ENCODE measurements at places on chromosomes 2 and 18. TPM values are rescaled to one million over a fixed set of nuclear protein-coding genes. Genes with fewer than 3 reads are reported as not detected.
A peak's percentile ranks its signal among the peaks of the same experiment; 100 is the strongest.

DNA sequence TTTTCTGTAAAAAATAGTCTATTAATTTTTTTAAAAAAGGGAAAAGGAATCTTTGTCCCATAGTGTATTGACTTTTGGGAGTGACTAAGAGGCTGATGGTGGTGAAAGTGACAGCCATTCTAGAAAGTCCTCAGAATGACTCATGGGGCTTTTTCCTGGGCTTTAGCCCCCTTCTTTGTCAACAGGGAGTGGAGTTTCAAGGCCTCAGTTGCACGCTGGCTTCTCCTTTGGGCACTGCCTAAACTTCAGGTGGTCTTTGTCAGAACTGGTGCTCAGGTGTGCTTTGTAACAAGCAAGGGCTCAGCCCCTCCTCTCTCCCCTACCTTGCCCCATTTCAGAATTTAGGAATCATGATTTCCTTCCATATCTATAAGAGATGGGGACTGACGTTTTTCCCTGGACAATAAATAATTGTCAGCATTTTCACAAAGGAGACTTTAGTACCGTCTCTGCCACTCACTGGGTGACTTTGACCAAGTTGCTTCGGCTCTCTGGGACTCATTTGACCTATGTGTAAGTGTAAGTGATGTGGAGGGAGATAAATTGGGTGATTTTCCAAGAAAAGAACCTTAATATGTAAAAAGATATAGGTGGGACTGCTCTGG lies 61.2 kb upstream of the IGFBP2 start:
- no peaks in the 10 kb centered on the region for H3K27me3 ChIP-seq
- H3K36me3 ChIP-seq, result no peaks in the 10 kb centered on the region
- no peak for DNase-seq
- peak overlapping the region; percentile 91 for H3K27ac ChIP-seq
- no peak overlapping the region for H3K4me3 ChIP-seq
- peaks cover 4% of the 10 kb centered on the region for H3K4me1 ChIP-seq

The SLC8A1 gene
- 5.6 TPM for total RNA-seq

DNA sequence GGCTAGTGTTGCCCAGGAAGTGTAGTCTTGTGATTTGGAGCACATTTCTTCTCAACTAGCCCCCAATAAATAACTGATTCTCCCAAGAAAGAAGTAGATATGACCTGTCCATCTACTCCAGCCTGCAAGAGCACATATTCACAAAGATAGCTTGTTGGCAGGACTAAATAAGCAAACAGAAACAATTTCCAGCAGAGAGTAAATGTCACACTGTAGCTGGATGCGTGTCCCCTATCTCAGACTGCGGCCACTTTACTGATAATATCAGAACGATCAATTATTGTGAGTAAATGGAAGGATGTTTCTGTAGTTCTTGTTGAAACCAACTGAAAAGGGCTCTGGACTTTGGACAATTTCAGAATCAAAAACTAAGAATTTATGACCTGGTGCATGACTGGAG lies 97.9 kb downstream of the PIEZO2 start:
- no peak overlapping the region for H3K27ac ChIP-seq
- no peaks in the 10 kb centered on the region for H3K27me3 ChIP-seq
- H3K4me1 ChIP-seq, result no peaks in the 10 kb centered on the region
- no peak overlapping the region for H3K4me3 ChIP-seq
- H3K36me3 ChIP-seq, result no peaks in the 10 kb centered on the region

DNA sequence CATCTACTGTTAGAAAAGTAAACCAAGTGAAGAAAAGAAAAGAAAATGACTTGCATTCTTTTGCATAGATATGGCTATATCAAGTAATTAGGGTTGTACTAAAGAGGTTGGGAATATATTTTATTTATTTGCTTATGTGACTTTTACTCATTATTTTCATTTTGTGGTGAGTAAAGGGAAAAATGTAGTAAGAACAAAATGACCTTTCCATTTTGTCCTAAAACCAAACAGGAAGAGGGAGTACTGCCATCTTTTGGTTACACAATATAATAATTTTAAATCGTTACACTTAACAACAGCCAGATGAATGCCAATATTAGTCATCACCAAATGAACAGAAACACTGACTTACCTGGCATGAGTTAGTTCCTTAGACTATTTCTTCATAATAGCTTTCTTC lies 47.3 kb upstream of the NDUFV2 start:
- H3K4me3 ChIP-seq, result no peak overlapping the region
- no peaks in the 10 kb centered on the region for H3K36me3 ChIP-seq
- H3K4me1 ChIP-seq, result peaks cover 7% of the 10 kb centered on the region

DNA sequence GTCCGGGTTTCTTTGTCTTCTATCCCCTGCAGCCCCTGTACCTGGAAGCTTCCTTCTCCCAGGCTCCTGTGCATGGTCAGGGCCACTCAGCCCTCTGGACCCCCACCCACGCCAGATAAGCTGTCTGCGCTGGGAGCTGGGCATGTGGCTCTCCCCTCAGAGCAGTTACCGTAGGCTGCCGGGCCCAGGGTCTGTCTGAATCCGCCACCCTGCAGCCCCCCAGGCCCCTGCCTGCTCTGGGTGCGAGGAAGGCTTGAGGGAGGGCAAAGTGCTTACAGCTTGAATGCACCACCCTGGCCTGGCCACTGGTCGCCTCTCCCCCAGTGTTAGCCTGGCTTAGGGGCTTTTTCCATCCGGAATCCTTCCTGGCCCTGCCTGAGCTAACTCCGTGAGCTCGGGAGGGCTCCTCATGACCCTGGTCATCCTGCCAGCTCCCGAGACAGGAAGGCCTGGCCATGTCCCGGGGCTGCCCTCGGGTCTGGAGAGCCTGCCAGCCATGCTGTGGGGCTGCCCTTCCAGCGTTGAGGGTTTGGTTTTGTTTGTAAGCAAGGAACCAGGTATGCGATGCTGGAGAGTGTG lies 50.7 kb downstream of the ODC1 start:
- H3K27me3 ChIP-seq, result no peaks in the 10 kb centered on the region
- H3K4me1 ChIP-seq, result no peaks in the 10 kb centered on the region
- no peak for DNase-seq
- no peak overlapping the region for H3K4me3 ChIP-seq
- H3K36me3 ChIP-seq, result no peaks in the 10 kb centered on the region
- H3K27ac ChIP-seq, result no peak overlapping the region

The RTP5 gene
- total RNA-seq, result not detected

The NEU2 gene
- total RNA-seq, result not detected

The LONRF2 gene
- total RNA-seq, result 7.6 TPM

- no peaks in the 10 kb centered on the region for H3K36me3 ChIP-seq
- DNase-seq, result no peak
- H3K4me1 ChIP-seq, result no peaks in the 10 kb centered on the region
- H3K27ac ChIP-seq, result no peak overlapping the region
Measured at GRCh38 chr2:88545118-88545517, 82.1 kb downstream of the EIF2AK3 start.

- no peak for DNase-seq
- no peaks in the 10 kb centered on the region for H3K27me3 ChIP-seq
- H3K27ac ChIP-seq, result peak overlapping the region; percentile 93
- H3K4me1 ChIP-seq, result peaks cover 9% of the 10 kb centered on the region
- no peaks in the 10 kb centered on the region for H3K36me3 ChIP-seq
- H3K4me3 ChIP-seq, result peak overlapping the region; percentile 69
Measured at GRCh38 chr2:127887776-127888130, 2.0 kb upstream of the AMMECR1L start.

DNA sequence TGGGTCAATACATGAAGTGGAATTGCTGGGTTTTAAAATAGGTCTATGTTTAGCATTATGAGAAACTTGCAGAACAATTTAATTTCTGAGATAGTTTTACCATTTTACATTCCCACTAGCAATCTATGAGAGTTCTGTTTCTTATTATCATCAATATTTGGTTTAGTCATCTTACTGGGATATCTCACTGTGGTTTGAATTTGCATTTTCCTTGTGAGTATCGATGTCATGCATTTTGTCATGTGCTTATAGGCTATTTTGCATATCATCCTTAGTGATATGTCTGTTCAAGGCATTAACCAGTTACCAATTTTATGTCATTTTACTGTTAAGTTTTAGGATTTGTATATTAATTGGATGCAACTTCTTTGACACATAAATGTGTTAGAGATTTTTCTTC lies 204.4 kb downstream of the MCFD2 start:
- no peak for DNase-seq
- no peak overlapping the region for H3K27ac ChIP-seq
- H3K36me3 ChIP-seq, result no peaks in the 10 kb centered on the region
- H3K4me1 ChIP-seq, result peaks cover 13% of the 10 kb centered on the region
- no peaks in the 10 kb centered on the region for H3K27me3 ChIP-seq
- no peak overlapping the region for H3K4me3 ChIP-seq

The HS6ST1 gene
- total RNA-seq, result 42.7 TPM

The LAMA1 gene
- not detected for total RNA-seq

DNA sequence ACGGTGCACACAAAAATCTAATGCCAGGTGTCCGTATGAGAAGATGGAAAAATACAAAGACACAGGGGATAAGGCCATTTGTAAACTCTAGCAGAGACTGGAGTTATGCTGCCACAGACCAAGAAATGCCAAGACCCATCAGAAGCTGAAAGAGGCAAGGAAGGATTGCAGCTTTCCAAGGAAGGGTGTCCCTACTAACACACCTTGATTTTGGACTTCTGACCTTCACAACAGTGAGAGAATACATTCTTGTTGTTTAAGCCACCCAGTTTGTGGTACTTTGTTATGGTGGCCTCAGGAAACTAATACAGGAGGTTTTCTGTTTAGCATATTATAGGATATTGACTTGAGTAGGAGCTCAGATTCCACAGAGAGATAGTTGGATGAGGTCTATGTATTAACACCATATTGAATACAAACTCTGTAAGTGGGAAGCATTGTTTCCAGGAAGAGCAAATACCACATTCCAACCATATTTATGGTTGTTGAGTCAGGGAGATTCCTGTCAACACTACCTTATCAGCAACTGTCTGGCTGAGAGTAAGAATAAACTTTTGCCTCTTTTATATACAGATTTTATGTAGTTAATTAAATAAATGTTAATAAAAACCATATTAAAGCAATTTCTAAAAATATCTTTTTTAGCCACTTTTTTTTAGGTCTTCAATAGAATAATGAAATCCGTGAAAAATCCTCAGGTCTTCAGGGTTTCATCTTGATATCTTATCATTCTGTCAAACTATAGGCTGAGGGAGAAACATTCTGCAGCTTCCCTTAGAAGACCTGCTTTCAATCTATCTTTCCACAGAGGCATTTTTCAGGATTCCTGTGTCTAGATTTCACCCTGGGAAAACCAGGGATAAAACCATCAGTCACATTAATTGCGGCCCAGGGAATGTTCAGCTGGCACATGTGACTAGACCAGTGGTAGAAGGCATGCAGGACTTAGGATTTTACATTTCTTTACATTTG lies 35.4 kb upstream of the HNMT start:
- H3K4me3 ChIP-seq, result no peak overlapping the region
- no peaks in the 10 kb centered on the region for H3K36me3 ChIP-seq
- no peaks in the 10 kb centered on the region for H3K4me1 ChIP-seq
- no peaks in the 10 kb centered on the region for H3K27me3 ChIP-seq
